ENCODE measurements at places on chromosomes 1 and 21.

DNA sequence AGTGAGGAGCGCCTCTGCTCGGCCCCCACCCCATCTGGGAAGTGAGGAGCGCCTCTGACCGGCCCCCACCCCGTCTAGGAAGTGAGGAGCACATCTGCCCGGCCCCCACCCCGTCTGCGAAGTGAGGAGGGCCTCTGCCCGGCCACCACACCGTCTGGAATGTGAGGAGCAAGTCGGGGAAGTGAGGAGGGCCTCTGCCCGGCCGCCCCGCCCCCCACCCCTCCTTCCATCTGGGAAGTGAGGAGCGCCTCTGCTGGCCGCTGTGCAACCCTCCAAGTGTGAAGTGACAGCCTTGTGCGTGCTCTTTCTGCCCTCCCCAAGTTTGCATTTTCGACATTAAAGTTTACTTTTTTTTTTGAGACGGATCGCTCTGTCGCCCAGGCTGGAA is 5.1 kb upstream of the ZZZ3 start:
- H3K27me3 ChIP-seq = no peaks in the 10 kb centered on the region
- H3K4me1 ChIP-seq = peaks cover 11% of the 10 kb centered on the region
- peak overlapping the region; percentile 53 for H3K4me3 ChIP-seq
- no peak overlapping the region for H3K27ac ChIP-seq
- H3K36me3 ChIP-seq = peaks cover 5% of the 10 kb centered on the region

GRCh38 chr1:46458846-46459245 is 30.8 kb upstream of the DMBX1 start:
- DNase-seq = no peak
- no peaks in the 10 kb centered on the region for H3K36me3 ChIP-seq
- peaks cover 18% of the 10 kb centered on the region for H3K27me3 ChIP-seq
- no peak overlapping the region for H3K4me3 ChIP-seq

DNA sequence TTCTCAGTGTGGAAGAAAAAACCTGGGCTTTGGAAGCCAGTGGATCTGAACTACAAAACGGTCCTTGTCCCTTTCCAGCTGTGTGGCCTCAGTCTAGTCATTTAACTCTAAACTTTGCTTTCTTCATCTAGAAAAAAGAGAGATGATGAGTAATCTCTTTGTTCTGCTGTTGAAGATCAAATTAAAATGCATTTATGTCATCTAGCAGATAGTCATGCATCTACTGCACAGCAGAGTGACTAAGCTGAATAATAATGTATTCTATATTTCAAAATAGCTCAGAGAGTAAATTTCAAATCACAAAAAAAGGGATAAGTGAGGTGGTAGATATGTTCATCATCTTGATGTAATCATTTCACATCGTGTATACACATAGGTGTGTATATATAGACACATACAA is 473.2 kb downstream of the DSCAM start:
- DNase-seq = no peak
- no peaks in the 10 kb centered on the region for H3K4me1 ChIP-seq
- H3K27me3 ChIP-seq = no peaks in the 10 kb centered on the region
- H3K27ac ChIP-seq = no peak overlapping the region
- H3K4me3 ChIP-seq = no peak overlapping the region

DNA sequence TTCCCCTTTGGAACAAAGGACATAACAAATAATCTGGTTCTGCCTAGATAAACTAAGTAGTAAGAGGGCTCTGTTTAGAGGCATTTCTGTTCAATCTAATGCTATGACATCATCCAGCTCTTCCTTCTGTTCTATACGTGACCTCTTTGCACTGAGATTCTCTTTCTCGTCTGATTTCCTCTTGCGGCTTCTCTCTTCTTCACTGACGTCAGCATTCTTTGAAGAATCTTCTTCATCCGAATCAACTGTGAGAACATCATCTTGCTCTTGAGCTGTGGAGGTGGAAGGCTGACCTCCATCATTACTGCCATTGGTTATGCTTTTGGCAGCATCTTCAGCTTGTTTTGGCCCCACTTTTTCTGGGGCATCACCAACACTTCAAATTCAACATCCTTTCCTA is 130.4 kb downstream of the HS2ST1 start:
- H3K27ac ChIP-seq = peak overlapping the region; percentile 82
- no peaks in the 10 kb centered on the region for H3K27me3 ChIP-seq
- DNase-seq = peak; percentile 30
- peaks cover 15% of the 10 kb centered on the region for H3K36me3 ChIP-seq
- H3K4me3 ChIP-seq = peak overlapping the region; percentile 36

- peaks cover 9% of the 10 kb centered on the region for H3K36me3 ChIP-seq
- H3K4me3 ChIP-seq = no peak overlapping the region
- no peaks in the 10 kb centered on the region for H3K27me3 ChIP-seq
- H3K27ac ChIP-seq = no peak overlapping the region
- no peak for DNase-seq
- no peaks in the 10 kb centered on the region for H3K4me1 ChIP-seq
Observed at GRCh38 chr1:16621300-16621658, 7.9 kb upstream of the NBPF1 start.

DNA sequence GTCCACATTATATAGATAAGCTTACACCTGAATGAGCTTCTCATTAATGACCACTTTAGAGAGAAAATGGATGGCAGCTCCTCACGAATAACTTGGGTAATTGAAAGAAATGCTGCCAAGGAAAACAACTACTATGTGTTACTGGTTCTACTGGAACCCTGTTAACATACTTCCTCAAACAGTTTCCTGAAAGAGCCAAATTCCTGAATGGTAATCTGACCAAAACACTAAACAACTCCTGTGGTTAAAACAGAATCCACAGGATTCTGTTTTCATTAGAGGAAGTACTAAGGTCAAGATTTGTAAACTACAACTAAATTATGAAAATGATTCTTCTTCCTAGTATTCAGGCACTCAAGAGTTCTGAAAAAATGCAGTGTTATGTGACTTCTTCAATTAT is 107.2 kb downstream of the DNM3 start:
- no peak for DNase-seq
- no peak overlapping the region for H3K27ac ChIP-seq
- H3K4me1 ChIP-seq = no peaks in the 10 kb centered on the region
- peaks cover 3% of the 10 kb centered on the region for H3K27me3 ChIP-seq

DNA sequence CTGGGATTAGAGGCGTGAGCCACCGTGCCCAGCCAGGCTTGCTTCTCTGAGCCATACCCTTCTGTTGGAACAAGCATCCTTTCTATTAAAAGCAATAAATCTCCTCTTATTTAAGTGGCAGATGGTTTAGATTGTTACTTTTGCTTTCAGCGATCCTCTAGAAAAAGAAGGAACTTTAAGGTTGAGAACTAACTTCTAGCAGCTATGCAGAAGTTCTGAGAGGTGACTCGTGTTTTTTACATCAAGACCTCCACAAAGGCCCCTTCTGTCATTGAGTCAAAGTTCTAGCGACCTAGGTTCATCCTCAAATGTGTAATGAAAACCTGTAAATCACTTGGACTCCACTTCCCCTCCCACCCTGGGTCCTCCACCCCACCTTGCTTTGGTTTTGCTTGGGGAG is 30.8 kb downstream of the PLEKHO1 start:
- H3K4me3 ChIP-seq = no peak overlapping the region
- H3K27ac ChIP-seq = no peak overlapping the region
- H3K27me3 ChIP-seq = no peaks in the 10 kb centered on the region
- no peaks in the 10 kb centered on the region for H3K4me1 ChIP-seq

- H3K27me3 ChIP-seq = no peaks in the 10 kb centered on the region
- H3K4me3 ChIP-seq = no peak overlapping the region
- H3K27ac ChIP-seq = no peak overlapping the region
- DNase-seq = no peak
Observed at GRCh38 chr1:12580054-12580887, 37.7 kb downstream of the DHRS3 start.

- no peak overlapping the region for H3K4me3 ChIP-seq
- no peaks in the 10 kb centered on the region for H3K27me3 ChIP-seq
- H3K27ac ChIP-seq = no peak overlapping the region
- no peaks in the 10 kb centered on the region for H3K4me1 ChIP-seq
Observed at GRCh38 chr1:10657088-10657847, 139.2 kb downstream of the CASZ1 start.

DNA sequence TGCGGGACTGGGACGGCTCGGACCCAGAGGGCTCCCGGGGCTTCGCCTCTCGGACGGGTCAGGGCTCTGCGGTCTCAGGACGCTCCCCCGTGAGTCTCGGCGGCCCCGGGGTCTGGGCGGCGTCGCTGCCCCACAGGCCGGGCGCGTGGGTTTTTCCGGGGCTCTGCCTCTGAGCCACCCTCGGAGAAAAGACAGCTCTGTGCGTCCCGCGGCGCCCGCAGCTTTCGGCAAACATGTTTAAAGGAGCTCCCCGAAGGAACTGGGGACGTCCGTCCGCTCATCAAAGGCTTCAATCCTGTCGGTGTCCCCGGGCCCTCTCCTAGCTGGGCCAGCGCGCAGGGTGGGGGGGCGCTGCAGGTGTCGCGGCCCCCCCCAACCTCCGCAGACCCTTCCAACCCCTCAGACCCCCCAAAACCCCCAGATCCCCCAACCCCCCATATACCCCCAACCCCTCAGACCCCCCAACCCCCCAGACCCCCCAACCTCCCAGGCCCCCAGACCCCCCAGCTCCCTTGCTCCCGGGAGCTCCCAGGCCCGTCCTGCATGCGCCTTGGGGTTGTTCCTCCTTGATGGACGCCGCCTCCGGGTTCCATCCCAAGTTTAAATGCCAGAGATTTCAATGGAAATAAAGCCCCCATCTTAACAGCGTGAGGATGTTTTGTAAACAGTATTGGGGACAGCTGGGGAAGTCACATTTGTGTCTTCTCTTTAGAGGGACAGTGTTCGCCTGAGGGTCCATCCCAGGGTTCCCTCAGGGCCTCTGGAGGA is 996 bp upstream of the C1orf159 start:
- peaks cover 11% of the 10 kb centered on the region for H3K4me1 ChIP-seq
- H3K27me3 ChIP-seq = peaks cover 7% of the 10 kb centered on the region
- peak; percentile 56 for DNase-seq
- H3K27ac ChIP-seq = no peak overlapping the region

GRCh38 chr1:95067062-95067461 is 5.7 kb downstream of the ALG14 start:
- peaks cover 12% of the 10 kb centered on the region for H3K4me1 ChIP-seq
- no peak overlapping the region for H3K27ac ChIP-seq
- no peak overlapping the region for H3K4me3 ChIP-seq
- peaks cover 21% of the 10 kb centered on the region for H3K36me3 ChIP-seq
- DNase-seq = no peak
